Psoas muscle (tissue), 8 donors: ENCODE measurements at places on chromosomes 13 and 19. TPM values are rescaled to one million over a fixed set of nuclear protein-coding genes. Genes with fewer than 3 reads are reported as not detected.

Gene PDE4C
- 0.27 TPM for total RNA-seq

GRCh38 chr19:18117364-18117691, 19.8 kb downstream of the MAST3 start:
- no peak for DNase-seq

Gene PABPC3
- not detected for total RNA-seq

GRCh38 chr19:6271721-6272410, 7.9 kb downstream of the MLLT1 start:
- peak; percentile 91 for DNase-seq

GRCh38 chr19:19053508-19054314, 10.1 kb upstream of the SLC25A42 start:
- peak; percentile 89 for DNase-seq

DNA sequence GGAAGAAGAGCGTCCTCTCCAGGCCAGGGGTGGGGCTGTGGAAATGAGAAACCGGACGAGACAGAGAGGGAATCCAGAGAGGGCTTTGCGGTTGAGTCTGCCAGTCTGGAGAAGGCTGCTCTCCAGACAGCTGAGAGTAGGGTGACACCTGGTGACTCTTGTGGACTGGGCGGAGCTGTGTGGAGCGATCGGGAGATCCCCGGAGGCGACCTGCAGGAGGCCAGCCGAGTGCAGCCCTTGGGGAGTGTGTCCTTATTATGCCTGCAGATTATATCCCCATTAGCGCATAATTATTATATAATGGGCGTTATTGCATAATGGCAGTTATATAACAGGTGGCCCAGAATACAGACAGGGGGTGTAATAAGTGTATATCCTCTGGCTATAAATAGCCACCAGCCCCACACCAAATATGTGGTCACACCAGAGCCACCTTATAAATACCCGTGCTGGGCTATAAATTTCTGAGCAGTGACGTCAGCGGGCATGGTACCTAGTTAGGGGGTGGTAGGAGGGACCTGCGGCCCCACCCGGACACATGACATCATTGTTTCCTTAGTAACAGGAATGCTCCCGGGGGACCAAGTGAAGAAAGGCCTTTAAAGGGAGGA, 41.2 kb downstream of the NFIX start:
- DNase-seq = peak; percentile 87

DNA sequence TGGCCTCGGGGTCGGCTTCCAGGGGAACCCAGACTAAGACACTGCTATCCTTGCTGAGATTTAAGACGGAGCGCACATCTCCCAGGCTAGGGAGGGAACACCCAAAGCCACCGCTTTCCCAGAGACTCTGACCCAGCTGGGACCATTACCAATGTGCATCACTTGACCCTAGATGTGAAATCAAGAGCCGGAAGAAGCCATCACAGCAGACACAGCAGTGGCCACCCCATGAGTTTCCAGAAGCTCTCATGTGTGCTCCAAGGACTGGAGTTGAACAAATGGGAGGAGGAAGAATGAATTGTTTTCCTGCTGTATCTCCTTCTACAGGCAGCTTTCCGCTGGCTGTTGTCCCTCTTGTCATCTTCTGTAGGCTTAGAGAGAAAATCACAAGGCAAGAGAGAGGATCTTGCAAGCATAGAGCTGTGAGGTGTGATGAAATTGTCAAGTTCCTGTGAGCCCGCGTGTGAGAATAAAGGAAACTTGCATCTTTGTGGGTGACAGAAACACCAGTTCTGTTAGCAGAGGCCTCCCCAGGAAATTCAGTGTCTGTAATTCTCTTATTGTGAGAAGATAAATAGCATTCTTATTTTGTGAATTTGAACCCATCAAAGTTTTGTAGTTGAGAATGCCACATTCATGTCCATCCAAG, 711.8 kb downstream of the UQCRFS1 start:
- DNase-seq = no peak

Gene SHFL
- 3.7 TPM for total RNA-seq

Gene ERICH6B
- not detected for total RNA-seq

DNA sequence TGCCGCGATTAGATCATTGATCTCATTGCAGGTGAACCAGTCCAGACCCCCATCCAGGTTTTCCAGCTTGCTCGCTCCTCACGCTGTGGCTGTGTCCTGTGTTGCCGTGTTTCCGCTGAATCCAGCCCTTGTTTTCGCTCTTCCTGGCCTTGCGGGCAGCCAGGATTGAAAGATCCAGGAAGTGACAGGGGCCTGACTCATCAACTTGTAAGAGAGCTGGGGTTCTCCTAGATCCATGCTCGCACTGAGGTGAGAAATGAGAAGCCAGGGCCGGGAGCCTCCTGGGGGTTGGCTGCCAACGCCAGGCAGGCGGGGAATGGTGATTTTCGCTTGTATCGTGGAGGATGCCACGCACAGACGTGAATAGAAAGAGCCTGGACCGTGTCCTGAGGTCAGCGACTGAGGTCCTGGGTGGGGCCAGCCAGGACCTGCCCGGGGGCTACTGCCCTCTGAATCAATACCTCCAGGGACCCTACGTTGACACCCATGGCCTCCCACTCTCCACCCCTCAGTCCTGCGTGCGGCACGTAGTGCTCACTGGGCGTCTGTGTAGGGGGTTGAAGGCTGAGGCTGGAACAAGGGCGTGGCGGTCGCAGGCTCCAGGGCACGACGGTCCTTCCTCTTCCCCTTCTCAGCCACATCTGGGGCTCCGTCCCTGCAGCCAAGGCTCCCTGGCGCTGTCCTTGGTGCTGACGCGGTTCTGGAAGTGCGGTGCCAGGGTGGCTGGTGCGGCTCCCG, 7.3 kb upstream of the PTPRH start:
- peak; percentile 79 for DNase-seq

GRCh38 chr13:83508771-83509301, 373.4 kb downstream of the SLITRK1 start:
- DNase-seq = no peak

Gene CAPN12
- total RNA-seq = 0.64 TPM

DNA sequence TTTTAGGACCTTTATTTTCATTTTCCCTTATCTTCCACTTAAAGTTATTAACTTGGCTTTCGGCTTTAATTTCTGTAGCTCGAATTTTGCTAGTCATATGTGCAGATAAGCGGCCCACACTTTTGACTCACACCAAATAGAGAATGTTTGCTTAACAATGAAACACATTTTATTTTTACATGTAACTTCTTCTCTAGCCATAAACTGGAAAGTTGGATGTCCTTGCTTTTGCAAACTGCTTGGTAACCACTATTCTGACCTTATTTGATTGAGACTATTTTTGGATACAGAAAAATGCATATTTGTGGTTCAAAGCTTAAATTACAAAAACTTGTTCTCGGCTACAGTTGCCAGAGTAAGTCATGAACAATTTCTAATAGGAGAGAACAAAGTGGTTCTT, 600.0 kb downstream of the KCTD12 start:
- no peak for DNase-seq

Gene CD70
- total RNA-seq = not detected

Gene WTIP
- total RNA-seq = 3.9 TPM

Gene LPAR6
- total RNA-seq = 4.1 TPM

GRCh38 chr13:75217949-75218348, 264.0 kb downstream of the TBC1D4 start:
- DNase-seq = no peak

- no peak for DNase-seq
Observed at GRCh38 chr13:111895896-111896821, 170.8 kb upstream of the SOX1 start.

GRCh38 chr13:112184261-112184660, 117.3 kb downstream of the SOX1 start:
- DNase-seq = no peak

DNA sequence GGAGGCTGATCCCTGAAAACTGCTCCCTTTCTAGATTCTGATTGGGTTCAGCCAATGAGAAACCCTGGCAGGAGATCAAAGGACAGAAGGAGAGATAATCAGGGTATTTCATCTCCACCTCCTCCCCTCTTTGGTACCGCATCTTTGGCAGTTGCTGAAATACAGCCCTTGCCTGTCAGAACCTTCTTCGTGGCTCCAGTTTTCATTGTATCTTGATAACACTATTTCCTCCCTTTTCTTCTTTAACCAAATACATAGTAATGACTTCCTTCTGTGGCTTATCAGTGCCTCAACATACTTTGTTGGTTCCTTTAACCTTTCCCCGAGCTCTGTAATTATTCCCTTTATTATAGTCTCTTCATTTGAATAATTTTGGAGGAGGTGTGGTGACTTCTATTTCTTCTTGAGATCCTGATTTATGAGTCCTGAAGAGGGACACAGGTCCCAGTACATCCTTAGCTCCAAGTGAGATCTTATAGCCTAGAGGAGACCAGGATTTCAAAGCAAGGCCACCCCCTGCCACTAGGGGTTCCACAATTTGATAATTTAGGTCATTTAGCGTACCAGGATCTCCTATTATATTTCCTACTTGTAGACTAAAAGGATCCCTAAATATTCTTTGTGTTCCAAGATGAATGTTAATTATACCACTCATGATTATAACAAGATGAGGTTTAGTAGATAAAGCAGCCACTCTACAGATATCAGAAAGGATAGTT, 98.0 kb downstream of the EDNRB start:
- no peak for DNase-seq

DNA sequence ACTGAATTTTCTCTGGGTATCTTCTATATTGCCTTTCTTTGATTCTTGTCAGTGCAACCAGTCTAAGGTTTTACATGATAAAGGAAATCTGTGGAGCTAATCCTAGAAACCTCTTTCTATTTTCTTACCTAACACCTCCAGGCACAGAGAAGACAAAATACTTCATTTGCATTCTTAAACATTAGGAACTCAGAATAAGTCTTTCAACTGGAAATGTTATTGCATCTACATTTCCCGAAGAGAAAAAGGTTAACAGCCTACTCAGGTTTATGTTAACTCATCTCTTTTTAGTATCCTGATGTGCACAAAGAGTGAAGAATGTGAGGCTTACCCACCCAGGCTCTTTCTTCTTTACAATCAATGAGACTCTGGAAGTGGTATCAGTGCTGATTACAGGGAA, 106.7 kb downstream of the PCCA start:
- DNase-seq = no peak

GRCh38 chr19:13033244-13033643, 38.0 kb downstream of the NFIX start:
- DNase-seq = no peak

Gene KIR2DL3
- not detected for total RNA-seq

Gene WDR62
- total RNA-seq = 3.8 TPM

DNA sequence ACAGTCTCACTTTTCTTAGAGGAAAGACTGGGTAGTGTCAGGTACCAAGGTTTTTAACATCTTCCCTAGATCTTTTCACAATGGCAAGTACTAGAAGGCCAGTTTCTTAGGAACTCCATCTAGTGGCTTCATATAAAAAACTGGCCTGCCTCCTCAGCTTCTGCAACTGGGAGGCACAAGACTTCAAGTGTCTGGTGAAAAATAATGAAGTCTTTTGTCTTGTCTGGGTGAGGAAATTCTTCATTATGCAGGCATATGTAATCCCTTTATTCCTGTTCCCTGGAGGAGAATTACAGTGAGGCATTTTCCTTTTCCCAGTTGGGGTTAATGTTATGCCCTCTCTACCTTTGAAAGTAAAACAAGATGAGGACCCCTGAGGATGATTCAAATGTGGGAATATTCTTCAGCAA, 300.5 kb downstream of the NALCN start:
- DNase-seq = no peak

DNA sequence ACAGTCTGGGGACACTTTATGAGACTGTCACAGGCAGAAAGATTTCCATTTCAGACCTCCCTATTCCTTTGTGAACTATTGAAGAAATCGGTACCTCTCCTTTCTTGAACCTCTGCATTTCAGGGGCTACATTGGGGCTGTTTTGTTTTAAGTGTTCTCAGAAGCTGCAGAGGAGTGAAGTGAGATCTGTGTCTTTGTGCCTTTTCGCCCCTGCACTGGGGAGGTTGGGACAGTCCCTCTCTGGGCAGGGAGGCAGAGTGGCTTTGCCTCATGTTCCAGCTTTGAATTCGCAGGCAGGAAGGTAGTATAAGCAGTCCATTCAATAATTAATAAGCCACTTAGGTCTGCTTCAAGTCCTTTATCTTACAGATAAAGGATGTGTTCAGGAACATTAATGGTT, 9.5 kb upstream of the AMER2 start:
- DNase-seq = no peak

DNA sequence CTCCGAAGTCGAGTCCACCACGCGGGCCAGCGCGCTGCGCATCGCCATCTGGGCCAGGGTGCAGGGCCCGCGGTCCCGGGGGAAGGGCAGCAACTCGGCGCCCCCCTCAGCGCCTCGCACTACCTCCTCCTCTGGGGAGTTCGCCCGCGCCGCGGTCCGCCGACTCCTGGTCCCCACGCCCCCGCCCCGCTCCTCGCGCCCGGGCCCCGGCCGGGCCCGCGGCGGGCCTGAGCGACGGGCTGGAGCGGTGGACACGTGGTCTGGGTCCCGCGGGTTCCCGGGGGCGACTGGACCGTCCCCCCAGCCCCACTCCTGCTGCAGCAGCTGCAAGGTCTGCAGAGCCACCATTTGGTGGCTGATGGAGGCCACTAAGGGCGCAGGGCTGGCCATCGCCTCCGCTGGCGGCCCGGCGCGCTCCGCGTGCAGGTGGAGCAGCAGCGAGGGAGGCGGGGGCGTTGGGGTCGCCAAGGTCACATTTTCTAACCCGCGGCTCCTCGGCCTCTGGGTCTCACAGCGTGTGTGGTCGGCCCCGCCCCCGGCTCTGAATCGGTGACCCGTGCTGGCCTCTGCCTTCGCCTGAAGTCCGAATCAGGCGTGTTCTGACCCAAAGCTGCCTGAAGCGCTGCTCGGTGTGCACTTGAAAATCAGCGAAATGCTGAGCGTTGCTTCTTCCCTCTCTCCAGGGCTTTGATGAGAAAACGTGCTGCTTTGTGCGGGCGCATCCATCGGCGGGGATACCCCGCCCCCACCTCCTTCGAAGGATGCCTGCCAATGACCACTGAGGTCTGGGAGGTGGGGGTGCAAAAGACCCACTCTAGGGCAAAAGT, at the start of gene DLEU7:
Gene DLEU7, minus strand, starts transcription at position 436 of the 827 bp plus-strand sequence. Its CDS starts 46 bp downstream, at position 390.
- no peak for DNase-seq

- DNase-seq = no peak
Observed at GRCh38 chr13:25971459-25972145, 80.2 kb downstream of the SHISA2 start.

- DNase-seq = no peak
Observed at GRCh38 chr13:40787062-40787461, 2.3 kb upstream of the SLC25A15 start.

Gene SHD
- total RNA-seq = 0.42 TPM

Gene SELENOV
- not detected for total RNA-seq

Gene SIAH3
- not detected for total RNA-seq

GRCh38 chr13:97892717-97893116, 60.8 kb upstream of the IPO5 start:
- no peak for DNase-seq

DNA sequence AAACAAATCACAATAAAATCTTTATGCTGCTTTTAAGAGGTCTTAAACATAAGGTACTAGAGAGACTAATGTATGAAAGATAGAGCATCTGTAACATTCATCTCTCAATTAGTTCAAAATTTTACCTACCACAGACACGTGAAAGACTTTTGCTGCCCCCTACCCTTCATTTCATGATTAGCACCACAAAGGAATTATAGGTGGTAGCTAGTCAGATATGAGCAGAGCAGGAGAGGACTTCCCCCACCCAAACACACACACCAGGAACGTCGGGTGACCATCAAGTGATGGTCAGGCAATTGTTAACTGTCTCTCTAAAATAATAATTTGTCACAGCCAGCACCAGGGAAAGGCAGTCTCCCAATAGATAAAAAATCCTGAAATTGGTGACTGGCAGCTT, 1531.7 kb upstream of the SPRY2 start:
- no peak for DNase-seq

Gene SMAD9
- total RNA-seq = 26.3 TPM
